ENCODE measurements at places on chromosomes 6 and 20.

DNA sequence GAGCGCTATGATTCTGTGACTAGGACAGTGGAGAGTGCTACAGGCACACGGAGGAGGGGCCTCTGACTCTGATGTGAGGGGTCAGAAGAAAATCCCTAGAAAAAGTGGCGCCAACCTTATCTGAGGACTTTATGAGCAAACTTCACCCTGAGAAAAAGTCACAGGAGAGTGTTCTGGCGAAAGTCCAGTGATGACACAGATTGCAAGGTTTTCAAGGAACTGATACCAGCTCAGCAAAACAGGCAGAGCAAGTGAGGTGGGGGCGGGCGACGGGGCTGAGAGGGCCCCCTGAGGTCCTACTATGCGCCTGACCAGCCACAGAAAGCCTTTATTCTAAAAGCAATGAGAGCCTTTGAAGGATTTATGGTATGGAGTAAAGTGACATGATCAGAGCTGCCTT is 73.3 kb downstream of the SLC22A23 start:
- no peak for DNase-seq

DNA sequence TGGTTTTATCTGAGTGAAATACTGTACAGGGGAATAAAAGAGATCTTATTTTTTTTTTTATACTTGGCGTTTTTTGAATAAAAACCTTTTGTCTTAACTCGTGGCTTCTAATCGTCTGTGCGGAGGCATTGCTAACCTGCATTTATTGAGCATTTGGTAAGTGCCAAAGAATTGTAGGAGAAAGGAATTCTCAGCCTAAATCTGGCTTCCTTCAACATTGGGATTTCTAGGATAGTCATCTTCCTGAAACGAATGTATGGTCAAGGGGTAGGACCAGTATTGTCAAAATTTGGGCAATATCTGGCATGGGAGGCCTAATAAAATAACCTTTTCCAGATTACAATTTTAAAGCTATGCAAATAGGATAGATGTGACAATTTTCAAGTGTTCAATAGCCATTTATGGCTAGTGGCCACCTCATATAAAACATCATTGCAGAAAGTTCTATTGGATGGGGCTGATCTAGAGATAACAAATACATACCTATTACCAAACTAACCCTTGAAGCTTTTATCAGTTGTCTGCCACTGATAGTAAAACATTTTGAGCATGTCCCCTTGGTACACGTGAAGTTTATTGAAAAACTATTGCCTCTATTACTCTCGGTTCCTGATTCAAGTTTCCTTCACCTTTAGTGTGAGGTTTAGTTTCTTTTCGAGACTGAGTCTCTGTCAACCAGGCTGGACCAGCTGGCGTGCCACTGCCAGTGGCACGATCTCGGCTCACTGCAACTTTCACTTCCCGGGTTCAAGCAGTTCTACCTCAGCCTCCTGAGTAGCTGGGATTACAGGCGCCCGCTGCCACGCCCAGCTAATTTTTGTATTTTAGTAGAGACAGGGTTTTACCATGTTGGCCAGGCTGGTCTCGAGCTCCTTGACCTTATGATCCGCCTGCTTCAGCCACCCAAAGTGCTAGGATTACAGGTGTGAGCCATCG is 5.6 kb downstream of the PIM1 start:
- no peak for DNase-seq

- DNase-seq, result no peak
Measured at GRCh38 chr6:9623985-9624384, 790.9 kb downstream of the TFAP2A start.

DNA sequence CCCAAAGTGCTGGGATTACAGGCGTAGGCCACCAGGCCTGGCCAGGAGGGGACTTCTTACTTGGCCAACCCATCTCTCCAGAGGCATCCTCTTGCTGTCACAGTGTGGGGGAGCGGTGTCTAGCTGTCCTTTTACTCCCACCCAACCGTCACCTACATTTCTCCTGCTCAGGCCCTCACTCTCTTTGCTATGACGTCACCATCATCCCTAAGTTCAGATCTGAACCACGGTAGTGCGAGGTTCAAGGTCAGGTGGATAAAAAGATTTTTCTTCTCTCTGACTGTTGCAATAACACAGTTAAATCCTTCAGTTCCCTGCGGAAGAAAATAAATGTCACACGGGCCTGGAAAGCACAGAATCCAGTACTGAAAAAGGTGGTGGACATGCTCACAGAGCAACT is 7.3 kb upstream of the RAET1L start:
- DNase-seq, result no peak

Data from stimulated activated CD8-positive, alpha-beta memory T cell treated with anti-CD3 and anti-CD28 coated beads, Interleukin-2, amount 100 ng/mL, for 48 hours (primary cell).